Right lung (tissue), 10 donors: ENCODE measurements at places on chromosomes 7 and 10. TPM values are rescaled to one million over a fixed set of nuclear protein-coding genes. Genes with fewer than 3 reads are reported as not detected.

The VWDE gene
- polyA plus RNA-seq = 1.0 TPM

The GBF1 gene
- 48.0 TPM for polyA plus RNA-seq

The GIMAP1 gene
- 5.6 TPM for polyA plus RNA-seq

The ZEB1 gene
- 34.2 TPM for polyA plus RNA-seq

The NRAP gene
- 0.29 TPM for polyA plus RNA-seq

The ZNF804B gene
- polyA plus RNA-seq = 0.06 TPM

The CYP26A1 gene
- polyA plus RNA-seq = not detected

The FAM25A gene
- not detected for polyA plus RNA-seq

The HKDC1 gene
- polyA plus RNA-seq = 1.9 TPM

The STEAP2 gene
- 5.0 TPM for polyA plus RNA-seq

The TAF5 gene
- polyA plus RNA-seq = 5.6 TPM

The GIMAP5 gene
- polyA plus RNA-seq = 14.4 TPM

The TMEM236 gene
- polyA plus RNA-seq = 0.37 TPM

The OR9A2 gene
- polyA plus RNA-seq = not detected

The OPALIN gene
- polyA plus RNA-seq = not detected

The EPO gene
- 0.13 TPM for polyA plus RNA-seq

The VSTM2A gene
- 0.10 TPM for polyA plus RNA-seq

The CYP2E1 gene
- 2.2 TPM for polyA plus RNA-seq

The MYOZ1 gene
- polyA plus RNA-seq = 3.2 TPM

The THNSL1 gene
- 13.5 TPM for polyA plus RNA-seq

The PHYHIPL gene
- 0.69 TPM for polyA plus RNA-seq

The PYROXD2 gene
- polyA plus RNA-seq = 37.3 TPM

The TMEM140 gene
- 19.0 TPM for polyA plus RNA-seq

The DHX32 gene
- 27.2 TPM for polyA plus RNA-seq

The STEAP1 gene
- 1.7 TPM for polyA plus RNA-seq

The GTPBP10 gene
- polyA plus RNA-seq = 18.5 TPM

The FBXO24 gene
- 4.8 TPM for polyA plus RNA-seq

The SMKR1 gene
- 0.61 TPM for polyA plus RNA-seq

The TSPAN14 gene
- polyA plus RNA-seq = 69.4 TPM

The MLXIPL gene
- 1.6 TPM for polyA plus RNA-seq

The TAS2R3 gene
- polyA plus RNA-seq = 0.24 TPM

The OGA gene
- polyA plus RNA-seq = 263 TPM

The SFRP5 gene
- 3.5 TPM for polyA plus RNA-seq

The KAZALD1 gene
- polyA plus RNA-seq = 17.3 TPM

The SCRN1 gene
- 32.0 TPM for polyA plus RNA-seq

The CLRN3 gene
- 0.15 TPM for polyA plus RNA-seq

The EGFR gene
- polyA plus RNA-seq = 53.6 TPM

The RPS24 gene
- 6,238 TPM for polyA plus RNA-seq

The NME8 gene
- not detected for polyA plus RNA-seq

The WNT16 gene
- 0.10 TPM for polyA plus RNA-seq

The GRM3 gene
- 0.30 TPM for polyA plus RNA-seq

The ITGB8 gene
- polyA plus RNA-seq = 5.8 TPM

The ZNF316 gene
- 36.4 TPM for polyA plus RNA-seq
